ENCODE measurements at places on chromosomes 3 and 15. TPM values are rescaled to one million over a fixed set of nuclear protein-coding genes. Genes with fewer than 3 reads are reported as not detected.

GRCh38 chr3:124832782-124833709, 54.1 kb downstream of the ITGB5 start:
- no peaks in the 10 kb centered on the region for H3K36me3 ChIP-seq
- H3K27ac ChIP-seq = no peak overlapping the region
- H3K4me3 ChIP-seq = no peak overlapping the region
- H3K27me3 ChIP-seq = no peaks in the 10 kb centered on the region

The TEX9 gene
- total RNA-seq = 18.0 TPM

The DTWD1 gene
- 16.5 TPM for total RNA-seq

DNA sequence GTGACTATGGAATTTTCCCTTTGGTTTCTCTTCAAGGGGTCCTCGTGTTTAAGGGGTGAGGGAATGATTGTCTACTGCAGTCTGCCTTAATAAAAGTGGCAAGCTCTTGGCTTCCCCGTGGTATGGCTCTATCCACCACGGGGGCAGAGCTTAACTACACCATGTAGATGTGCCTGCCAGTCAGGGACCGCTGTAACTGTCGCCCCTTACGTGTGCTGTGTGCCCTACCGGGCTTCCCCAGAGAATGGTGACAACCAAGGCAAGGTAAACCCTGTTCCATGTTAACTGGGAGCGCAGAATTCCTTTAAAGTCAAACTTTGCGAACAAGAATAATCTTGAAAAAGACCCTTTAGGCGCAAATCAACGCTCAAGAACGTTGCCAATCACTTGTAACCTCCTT, 966 bp upstream of the C3orf80 start:
- no peaks in the 10 kb centered on the region for H3K36me3 ChIP-seq
- H3K27ac ChIP-seq = no peak overlapping the region
- H3K4me1 ChIP-seq = peaks cover 16% of the 10 kb centered on the region

The CFAP161 gene
- 2.8 TPM for total RNA-seq
